ENCODE measurements at places on chromosomes 2 and 18.

DNA sequence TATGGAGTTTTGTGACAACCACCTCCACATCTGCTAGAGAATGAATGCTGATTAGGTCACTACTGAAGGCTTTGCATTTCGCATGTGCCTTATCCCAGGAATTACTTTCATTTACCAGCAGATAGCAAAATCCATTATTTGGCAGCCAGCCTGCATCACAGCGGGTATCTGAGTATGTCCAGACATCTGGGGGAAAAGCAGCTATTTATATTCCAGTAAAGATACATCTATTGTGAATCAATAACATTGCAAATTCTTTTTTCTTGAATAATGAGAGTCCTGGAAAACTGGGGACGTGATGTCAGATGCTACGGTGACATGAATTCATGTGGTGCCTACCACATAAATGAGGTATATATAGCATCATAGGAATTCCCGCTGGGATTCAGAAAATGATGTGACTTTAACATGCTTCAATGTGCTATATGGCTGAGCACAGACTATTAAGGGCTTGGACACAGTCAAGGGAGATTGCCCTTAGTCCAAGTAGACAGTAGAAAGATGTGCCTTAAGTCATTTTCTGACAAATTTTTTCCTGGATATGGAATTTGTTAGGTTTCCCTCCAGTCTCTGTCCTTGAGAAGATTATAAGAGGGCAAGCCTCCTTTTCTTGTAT, 84.2 kb upstream of the CD302 start:
- no peak for DNase-seq

- DNase-seq, result no peak
These were observed 6.6 kb downstream of the SH3RF3 start for GRCh38 chr2:109135359-109136197.

GRCh38 chr2:180003559-180003958, 3.5 kb downstream of the CWC22 start:
- no peak for DNase-seq

DNA sequence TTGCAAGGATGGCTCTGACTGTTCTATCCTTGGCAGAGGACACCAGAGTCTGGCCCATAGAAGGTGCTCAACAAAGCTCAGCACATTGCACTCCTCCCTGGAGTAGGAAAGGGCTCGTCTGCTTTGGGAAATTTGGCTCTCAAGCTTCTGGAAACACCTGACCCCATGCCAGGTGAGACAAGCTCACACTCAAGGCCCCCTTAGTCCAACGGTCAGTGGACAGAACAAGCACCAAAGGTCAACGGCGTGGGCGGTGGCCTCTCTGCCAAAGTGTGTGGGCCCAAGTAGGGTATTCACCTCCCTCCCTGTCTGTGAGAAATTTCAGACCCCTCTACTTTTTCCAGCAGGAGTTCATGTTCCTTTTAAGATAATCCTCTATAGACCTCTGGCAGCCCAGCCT, 2.0 kb upstream of the STEAP3 start:
- no peak for DNase-seq

GRCh38 chr18:59672235-59672711, 24.9 kb downstream of the CCBE1 start:
- no peak for DNase-seq

DNA sequence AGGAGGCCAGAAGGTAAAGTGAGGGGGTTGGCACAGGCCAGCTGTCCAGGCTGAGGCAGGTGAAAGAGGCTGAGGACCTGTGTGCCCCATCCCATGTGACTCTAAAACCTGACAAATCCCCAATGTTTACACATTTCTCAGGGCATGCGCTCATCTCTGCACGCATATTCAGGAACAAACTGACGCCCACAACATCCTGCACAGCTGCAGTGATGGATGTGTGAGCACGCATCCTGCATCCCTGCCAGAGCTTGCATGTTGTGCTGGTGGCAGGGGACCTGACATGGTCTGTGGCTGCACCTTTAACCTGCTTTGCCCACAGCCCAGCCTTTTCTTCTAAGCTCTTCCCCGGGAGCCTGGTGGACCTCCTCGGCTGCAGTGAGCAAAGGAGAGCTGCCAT, 83.1 kb downstream of the FBXO15 start:
- no peak for DNase-seq

Data from CD4-positive, alpha-beta T cell treated with Interleukin-17A for 1 hour (primary cell).